ENCODE measurements at places on chromosomes 12 and 14.

DNA sequence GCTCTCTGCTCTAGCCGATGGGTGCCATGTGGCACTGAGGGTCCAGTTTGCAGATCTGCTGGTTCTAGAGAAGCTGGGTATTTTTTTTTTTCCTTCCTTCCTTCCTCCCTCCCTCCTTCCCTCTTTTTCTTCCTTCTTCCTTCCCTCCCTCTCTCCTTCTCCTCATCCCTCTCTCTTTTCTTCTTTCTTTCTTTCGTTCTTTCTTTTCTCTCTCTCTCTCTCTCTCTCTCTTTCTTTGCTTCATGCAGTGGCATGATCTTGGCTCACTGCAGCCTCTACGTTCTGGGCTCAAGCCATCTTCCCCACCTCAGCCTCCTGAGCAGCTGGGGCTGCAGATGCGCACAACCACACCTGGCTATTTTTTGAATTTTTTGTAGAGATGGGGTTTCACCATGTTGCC, 2.7 kb upstream of the BCL7A start:
- DNase-seq, result no peak

GRCh38 chr12:129854591-129854990, 49.2 kb downstream of the TMEM132D start:
- DNase-seq, result no peak

GRCh38 chr12:124694846-124695497, 127.6 kb upstream of the NCOR2 start:
- no peak for DNase-seq

GRCh38 chr14:62308316-62308715, 546.1 kb downstream of the SNAPC1 start:
- DNase-seq, result no peak

DNA sequence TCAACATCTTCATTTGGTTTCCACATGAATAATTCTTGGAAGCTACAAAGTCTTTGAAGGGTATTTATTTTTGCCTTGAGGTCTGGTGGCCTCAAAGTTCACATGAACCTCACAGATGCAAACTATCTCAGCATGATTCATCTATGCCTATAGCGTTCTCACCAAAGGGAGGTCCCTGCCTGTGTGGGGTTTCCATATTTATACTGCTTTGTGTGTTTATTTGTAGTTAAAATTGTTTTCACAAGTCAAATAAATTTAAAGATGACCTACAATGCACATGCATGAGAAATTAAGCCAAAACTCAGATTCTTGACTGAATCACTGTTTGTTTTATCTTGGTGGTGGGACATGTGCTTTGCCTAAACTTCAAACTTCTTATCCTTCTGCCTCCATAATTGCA, 176.7 kb downstream of the PPM1H start:
- no peak for DNase-seq

GRCh38 chr14:53609009-53609408, 347.6 kb downstream of the BMP4 start:
- no peak for DNase-seq

All from hippocampal formation (tissue), 2 donors.